Kidney (tissue), 22 donors: ENCODE measurements at places on chromosomes 5 and 9. TPM values are rescaled to one million over a fixed set of nuclear protein-coding genes. Genes with fewer than 3 reads are reported as not detected.

GABRA6 gene
- total RNA-seq, result not detected

GABRA1 gene
- not detected for total RNA-seq

MZB1 gene
- total RNA-seq, result 49.6 TPM

SUSD3 gene
- total RNA-seq, result 12.2 TPM

WNT8A gene
- total RNA-seq, result not detected

NIM1K gene
- 0.60 TPM for total RNA-seq

DIRAS2 gene
- 0.98 TPM for total RNA-seq

MAN1B1 gene
- 63.2 TPM for total RNA-seq

CCL21 gene
- total RNA-seq, result 92.8 TPM

FAM78A gene
- 6.1 TPM for total RNA-seq

TRIM7 gene
- 6.3 TPM for total RNA-seq

LTC4S gene
- total RNA-seq, result 30.6 TPM

SLC1A3 gene
- total RNA-seq, result 27.8 TPM

IFNB1 gene
- not detected for total RNA-seq

CDH12 gene
- not detected for total RNA-seq

ALDOB gene
- 11.0 TPM for total RNA-seq

HMMR gene
- 0.91 TPM for total RNA-seq

PCDHGA4 gene
- total RNA-seq, result 3.9 TPM

GRXCR2 gene
- not detected for total RNA-seq

SPATA31E1 gene
- total RNA-seq, result not detected

BTNL3 gene
- not detected for total RNA-seq

TPPP gene
- total RNA-seq, result 6.9 TPM

PCDHA9 gene
- total RNA-seq, result 0.85 TPM

NR3C1 gene
- total RNA-seq, result 69.0 TPM

DDX4 gene
- total RNA-seq, result not detected

SLC6A3 gene
- 0.54 TPM for total RNA-seq
